ENCODE measurements at places on chromosomes 7 and 10.
A peak's percentile ranks its signal among the peaks of the same experiment; 100 is the strongest.

DNA sequence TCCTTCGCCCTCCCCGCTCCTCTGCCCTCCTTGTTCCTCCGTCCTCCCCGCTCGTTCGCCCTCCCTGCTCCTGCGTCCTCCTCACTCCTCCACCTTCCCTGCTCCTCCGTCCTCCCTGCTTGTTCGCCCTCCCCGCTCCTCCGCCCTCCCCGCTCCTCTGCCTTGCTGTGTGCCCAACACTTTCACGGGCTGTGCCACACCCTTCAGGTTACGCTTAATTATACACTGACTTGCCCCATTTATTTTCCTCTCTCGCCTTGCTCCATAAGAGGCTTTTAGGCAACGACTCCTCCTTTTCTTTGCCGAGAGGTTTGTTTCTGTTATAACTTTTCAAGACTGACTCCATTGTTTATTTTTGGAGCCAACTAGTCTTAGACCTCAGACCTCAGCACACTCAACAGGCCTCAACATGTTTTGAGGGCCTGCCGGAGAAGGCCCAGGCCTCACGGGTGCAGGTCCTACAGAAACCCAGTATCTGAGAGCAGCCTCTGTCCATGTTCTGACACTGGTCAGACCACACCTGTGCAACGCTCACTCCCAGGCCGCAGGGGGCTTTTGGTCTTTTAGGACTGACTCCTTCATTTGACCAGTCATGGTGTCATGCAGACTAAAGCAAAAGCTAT lies 18.2 kb upstream of the PRKAG2 start:
- no peaks in the 10 kb centered on the region for H3K36me3 ChIP-seq
- H3K4me1 ChIP-seq = no peaks in the 10 kb centered on the region
- no peak overlapping the region for H3K27ac ChIP-seq
- no peak for DNase-seq
- peaks cover 9% of the 10 kb centered on the region for H3K27me3 ChIP-seq

GRCh38 chr7:34096198-34096651 lies 190.9 kb downstream of the BMPER start:
- no peaks in the 10 kb centered on the region for H3K27me3 ChIP-seq
- H3K4me1 ChIP-seq = no peaks in the 10 kb centered on the region
- no peak overlapping the region for H3K4me3 ChIP-seq
- no peak overlapping the region for H3K27ac ChIP-seq
- H3K36me3 ChIP-seq = no peaks in the 10 kb centered on the region

GRCh38 chr7:151167197-151167961 lies at the start of gene GBX1:
Gene GBX1 (minus strand): TSS chr7:151167694. CDS start chr7:151167548, 146 bp downstream.
- no peak for DNase-seq
- H3K27me3 ChIP-seq = peaks cover 33% of the 10 kb centered on the region
- no peaks in the 10 kb centered on the region for H3K4me1 ChIP-seq

GRCh38 chr10:86439544-86439943 lies 72.9 kb upstream of the GRID1 start:
- peaks cover 88% of the 10 kb centered on the region for H3K36me3 ChIP-seq
- H3K4me1 ChIP-seq = no peaks in the 10 kb centered on the region
- no peak overlapping the region for H3K4me3 ChIP-seq
- H3K27me3 ChIP-seq = no peaks in the 10 kb centered on the region
- DNase-seq = no peak
- H3K27ac ChIP-seq = 0 out of 2 replicates have a peak overlapping the region, but pooled peaks have one; percentile 47

GRCh38 chr10:96719850-96720421 lies 378 bp downstream of the PIK3AP1 start:
- H3K27me3 ChIP-seq = peaks cover 7% of the 10 kb centered on the region
- no peaks in the 10 kb centered on the region for H3K36me3 ChIP-seq
- H3K27ac ChIP-seq = no peak overlapping the region
- H3K4me3 ChIP-seq = no peak overlapping the region

GRCh38 chr10:4075443-4075842 lies 290.4 kb upstream of the KLF6 start:
- no peaks in the 10 kb centered on the region for H3K36me3 ChIP-seq
- DNase-seq = no peak
- H3K27me3 ChIP-seq = no peaks in the 10 kb centered on the region
- H3K4me3 ChIP-seq = no peak overlapping the region
- H3K27ac ChIP-seq = peak overlapping the region; percentile 63

DNA sequence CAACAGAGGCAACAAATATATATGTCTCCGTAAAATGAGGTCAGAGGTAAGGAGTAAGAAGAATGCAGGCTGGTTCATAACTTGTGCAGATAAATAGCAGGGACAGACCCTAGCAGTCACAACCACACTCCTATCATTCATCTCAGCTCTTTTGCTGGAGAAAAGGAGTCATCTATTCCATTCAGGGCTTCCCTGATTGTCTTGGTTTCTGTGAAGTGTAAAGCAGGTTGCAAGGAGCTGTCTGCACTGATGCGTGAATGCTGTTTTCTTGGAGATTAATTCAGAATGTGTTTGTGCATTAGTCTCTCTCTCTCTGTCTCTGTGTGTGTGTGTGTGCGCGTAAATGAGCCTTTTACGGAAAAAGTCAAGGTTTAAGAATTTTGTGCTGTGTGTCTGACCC lies 643.3 kb upstream of the SORCS1 start:
- no peak overlapping the region for H3K4me3 ChIP-seq
- no peaks in the 10 kb centered on the region for H3K4me1 ChIP-seq
- DNase-seq = no peak
- H3K27ac ChIP-seq = no peak overlapping the region
- no peaks in the 10 kb centered on the region for H3K27me3 ChIP-seq
